CD4-positive, alpha-beta T cell treated with Interleukin-10 for 1 hour (primary cell): ENCODE measurements at places on chromosomes 4 and X.

- peak; percentile 50 for DNase-seq
Measured at GRCh38 chr4:189792924-189793618, 147.6 kb upstream of the FRG1 start.

DNA sequence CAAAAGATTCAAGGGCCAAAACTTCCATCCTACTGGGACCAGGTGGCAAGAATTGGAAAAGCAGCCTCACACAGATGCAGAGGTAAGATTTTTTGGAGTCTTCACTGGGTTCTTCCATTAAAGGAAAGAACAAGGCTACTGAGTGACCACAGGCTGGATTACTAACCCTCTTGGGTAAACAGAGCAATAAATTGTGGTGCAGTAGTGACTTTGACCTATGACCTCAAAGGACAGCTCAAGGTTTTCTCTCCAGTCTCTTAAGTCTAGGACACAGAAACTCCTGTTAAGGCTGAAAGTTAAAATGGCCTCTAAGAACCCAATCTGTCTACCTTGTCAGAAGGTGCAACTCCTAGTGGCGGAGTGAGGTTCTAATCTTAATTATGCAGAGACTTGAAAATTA lies 464.9 kb downstream of the SMARCA1 start:
- no peak for DNase-seq

GRCh38 chrX:78923198-78924015 lies 21.8 kb upstream of the P2RY10 start:
- DNase-seq = no peak

- DNase-seq = no peak
Measured at GRCh38 chr4:7339751-7340552, 94.8 kb downstream of the PSAPL1 start.

- no peak for DNase-seq
Measured at GRCh38 chr4:123600987-123601904, 204.7 kb downstream of the SPRY1 start.

GRCh38 chr4:176150356-176150682 lies 45.1 kb downstream of the SPATA4 start:
- peak; percentile 2 for DNase-seq

GRCh38 chrX:67784712-67785111 lies 240.9 kb downstream of the AR start:
- DNase-seq = no peak

GRCh38 chr4:72016011-72016410 lies 15.8 kb upstream of the NPFFR2 start:
- DNase-seq = no peak

GRCh38 chr4:82469791-82470345 lies 39.5 kb downstream of the ENOPH1 start:
- no peak for DNase-seq

- no peak for DNase-seq
Measured at GRCh38 chr4:145387079-145387478, 94.6 kb upstream of the SMAD1 start.

GRCh38 chrX:70033348-70034051 lies 16.2 kb downstream of the AWAT2 start:
- DNase-seq = peak; percentile 14

- DNase-seq = no peak
Measured at GRCh38 chrX:136021903-136022302, 36.7 kb downstream of the SLC9A6 start.

- DNase-seq = no peak
Measured at GRCh38 chr4:118997601-118998000, 108.9 kb downstream of the SYNPO2 start.

DNA sequence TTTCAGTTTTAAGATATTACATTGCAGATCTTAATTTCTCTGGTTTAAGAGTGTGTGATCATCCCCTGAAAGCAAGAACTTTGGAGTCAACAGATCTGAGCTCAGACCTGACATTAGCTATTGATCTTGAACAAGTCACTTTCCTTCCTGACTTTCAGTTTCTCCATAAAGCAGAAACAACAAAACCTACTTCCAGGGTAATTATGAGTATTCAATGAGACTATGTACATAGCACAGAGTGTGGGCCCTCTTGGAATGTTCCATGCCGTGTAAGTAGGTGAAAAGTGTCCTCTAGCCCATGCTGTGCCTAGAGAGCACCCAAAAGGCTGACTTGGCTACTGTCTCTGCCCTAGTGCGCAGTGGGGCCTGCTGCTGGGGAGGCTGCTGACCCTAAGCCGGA lies 188.0 kb upstream of the RPL34 start:
- peak; percentile 3 for DNase-seq

DNA sequence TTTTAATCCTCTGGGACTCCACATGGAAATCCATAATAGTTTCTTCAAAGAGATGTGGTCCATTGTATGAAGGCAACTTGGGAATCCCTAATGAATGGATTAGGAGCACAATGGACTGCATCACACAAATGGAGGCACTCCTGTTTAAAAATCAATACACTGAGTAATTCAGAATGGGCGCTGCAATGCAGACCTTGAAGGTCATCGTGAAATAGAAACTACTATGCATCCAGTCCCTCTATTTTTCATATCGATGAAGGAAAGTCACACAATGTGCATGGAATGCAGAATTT lies 98.8 kb upstream of the EGFL6 start:
- no peak for DNase-seq

DNA sequence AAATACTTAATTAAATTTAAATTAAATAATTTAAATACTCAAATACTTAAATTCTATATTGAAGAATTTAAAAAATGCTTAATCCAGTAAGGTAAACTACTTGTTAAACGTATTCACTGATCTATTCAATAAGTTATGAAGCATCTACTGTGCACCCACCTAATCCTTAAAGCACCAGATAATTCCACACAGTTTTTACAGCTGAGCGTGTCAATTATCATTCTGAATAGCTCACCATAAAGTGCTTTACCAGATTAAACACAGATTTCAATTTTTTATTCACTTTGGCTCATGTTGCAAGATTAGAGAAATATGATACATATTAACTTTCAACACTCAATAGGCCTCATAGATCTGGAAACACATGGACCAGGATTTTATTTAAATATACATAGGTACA lies 79.2 kb upstream of the DDIT4L start:
- no peak for DNase-seq

- no peak for DNase-seq
Measured at GRCh38 chr4:135605076-135605475, 1403.5 kb upstream of the PABPC4L start.

DNA sequence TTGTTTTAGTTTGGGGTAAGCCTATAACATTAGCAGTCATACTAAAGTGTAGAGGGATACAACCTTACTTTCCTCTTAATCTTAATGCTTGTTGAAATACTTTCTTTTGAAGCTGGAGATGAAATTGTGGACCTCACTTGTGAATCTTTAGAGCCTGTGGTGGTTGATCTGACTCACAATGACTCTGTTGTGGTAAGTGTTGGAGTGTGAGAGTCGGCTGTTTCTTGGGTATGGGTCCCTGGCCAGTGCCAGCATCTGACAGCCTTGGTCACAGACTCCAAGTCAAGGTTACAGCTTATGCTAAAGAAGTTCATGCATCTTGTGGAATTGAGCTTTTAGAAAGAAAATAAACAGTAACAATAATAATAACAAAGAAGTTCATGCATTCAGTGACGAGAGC lies 31.6 kb downstream of the RNF4 start:
- DNase-seq = no peak

DNA sequence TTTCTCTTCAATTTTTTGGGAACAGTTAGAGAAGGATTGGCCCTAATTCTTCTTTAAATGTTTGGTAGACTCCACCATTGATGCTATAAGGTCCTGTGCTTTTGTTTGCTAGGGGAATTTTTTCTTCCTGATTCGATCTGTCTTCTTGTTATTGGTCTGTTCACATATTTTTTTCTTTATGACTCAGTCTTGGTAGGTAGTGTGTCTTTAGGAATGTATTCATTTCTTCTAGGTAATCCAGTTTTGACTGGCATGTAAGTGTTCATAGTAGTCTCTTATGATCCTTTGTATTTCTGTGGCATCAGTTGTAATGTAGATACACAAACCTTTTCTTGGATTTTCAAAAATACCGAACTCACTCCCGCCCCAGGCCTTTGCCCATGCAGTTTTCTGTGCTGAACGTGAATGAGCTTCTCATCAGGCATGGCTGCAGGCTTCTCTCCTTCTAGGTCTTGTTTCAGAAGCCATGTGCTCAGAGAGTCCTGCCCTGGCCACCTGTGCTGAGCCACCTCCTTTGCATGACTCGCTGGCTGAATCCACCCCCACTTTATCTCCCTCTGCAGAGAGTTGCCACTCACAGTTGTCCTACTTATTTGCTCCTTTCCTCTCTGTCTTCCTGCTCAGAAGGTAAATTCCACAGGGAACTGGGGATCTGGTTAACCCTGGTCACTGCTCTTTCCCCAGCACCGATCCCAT lies 67.0 kb downstream of the STK32B start:
- DNase-seq = no peak

GRCh38 chr4:13481569-13481968 lies 2.6 kb downstream of the RAB28 start:
- DNase-seq = no peak

DNA sequence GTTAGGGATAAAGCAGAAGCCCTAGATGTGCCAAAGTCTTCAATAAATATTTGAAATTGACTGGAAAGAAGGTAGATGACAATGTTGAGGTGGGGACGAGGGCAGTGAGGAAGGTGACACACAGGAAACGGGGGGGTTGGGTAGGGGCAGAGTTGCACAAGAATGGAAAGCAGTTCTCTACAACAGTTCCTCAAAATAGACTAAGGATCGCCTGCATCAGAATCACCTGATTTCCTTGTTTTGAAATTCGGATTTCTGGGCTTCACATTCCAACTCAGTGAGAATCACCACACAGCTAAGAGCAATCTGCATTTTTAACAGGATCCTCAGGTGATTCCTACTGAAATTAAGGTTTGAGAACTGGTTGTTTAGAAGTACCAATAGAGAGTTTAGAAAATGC lies 70.6 kb downstream of the ARFIP1 start:
- DNase-seq = peak; percentile 26

GRCh38 chrX:63466690-63467089 lies 115.6 kb upstream of the SPIN4 start:
- DNase-seq = no peak

- DNase-seq = no peak
Measured at GRCh38 chrX:37776987-37777325, 2.9 kb upstream of the CYBB start.

- peak; percentile 87 for DNase-seq
Measured at GRCh38 chr4:15756361-15756861, 21.7 kb upstream of the CD38 start.

GRCh38 chr4:127006446-127006877 lies 626.3 kb upstream of the INTU start:
- DNase-seq = no peak

GRCh38 chr4:20181926-20182325 lies 69.8 kb upstream of the SLIT2 start:
- DNase-seq = no peak

DNA sequence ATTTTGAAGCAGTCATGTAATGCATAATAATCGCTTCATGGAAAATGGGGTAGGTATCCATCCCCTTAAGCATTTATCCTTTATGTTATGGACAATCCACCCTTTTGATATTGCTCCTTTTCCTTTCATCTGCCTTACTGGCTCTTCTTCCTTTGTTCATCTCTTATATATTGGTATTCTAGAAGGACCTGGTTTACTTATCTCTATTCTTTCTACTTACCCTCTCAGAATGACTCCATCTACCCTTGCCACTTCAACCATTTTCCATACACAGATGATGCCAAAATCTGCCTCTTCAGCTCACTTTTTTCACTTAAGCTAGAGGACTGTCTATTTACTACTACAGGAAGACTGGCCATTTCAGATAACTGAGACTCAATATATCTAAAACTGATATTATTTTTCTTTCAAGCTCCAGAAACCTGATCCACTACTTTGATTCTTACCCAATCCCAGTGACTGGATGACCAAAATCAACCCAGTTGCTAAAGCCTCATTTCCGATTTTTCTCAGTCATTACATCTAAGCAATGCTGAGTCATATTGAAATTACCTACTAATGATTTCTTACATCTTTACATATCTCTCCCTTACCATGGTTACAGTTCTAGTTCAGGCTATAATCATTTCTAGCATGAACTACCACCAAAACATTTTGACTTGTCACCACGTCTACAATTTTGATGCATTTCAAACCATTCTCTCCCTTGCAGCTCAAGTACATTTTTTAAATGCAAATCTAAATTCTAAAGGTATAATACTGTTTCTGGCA lies 93.7 kb downstream of the FAAH2 start:
- no peak for DNase-seq

DNA sequence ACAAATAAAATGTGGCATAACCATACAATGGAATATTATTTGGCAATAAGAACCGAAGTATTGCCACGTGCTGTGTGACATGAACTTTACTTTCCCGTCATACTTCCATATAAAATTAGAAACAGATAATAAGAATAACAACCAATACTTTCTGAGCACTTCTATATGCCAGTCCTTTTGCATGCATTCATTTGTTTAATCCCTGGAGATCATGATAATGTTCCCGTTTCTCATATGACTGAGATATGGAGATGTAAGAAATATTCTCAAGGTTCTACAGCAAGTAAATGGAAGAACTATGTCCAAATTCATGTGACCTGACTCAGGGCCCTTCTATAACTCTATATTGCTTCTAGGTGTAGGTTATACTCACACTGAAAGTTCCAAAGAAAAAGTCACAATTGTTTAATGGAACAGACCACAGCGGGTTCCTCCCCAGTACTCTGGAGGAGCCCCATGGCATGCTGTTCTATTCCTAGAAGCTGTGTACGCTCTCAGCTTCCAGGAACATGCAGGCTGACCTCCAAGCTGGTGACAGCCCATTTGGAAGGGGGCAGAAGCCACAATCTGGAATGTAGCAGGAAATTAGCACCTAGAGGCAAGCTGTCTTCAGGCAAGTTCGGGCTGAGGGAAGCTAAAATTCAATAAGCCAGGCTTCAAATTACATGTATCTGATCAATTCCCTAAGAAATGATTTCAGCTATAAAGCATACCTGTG lies 31.5 kb downstream of the QDPR start:
- DNase-seq = no peak

DNA sequence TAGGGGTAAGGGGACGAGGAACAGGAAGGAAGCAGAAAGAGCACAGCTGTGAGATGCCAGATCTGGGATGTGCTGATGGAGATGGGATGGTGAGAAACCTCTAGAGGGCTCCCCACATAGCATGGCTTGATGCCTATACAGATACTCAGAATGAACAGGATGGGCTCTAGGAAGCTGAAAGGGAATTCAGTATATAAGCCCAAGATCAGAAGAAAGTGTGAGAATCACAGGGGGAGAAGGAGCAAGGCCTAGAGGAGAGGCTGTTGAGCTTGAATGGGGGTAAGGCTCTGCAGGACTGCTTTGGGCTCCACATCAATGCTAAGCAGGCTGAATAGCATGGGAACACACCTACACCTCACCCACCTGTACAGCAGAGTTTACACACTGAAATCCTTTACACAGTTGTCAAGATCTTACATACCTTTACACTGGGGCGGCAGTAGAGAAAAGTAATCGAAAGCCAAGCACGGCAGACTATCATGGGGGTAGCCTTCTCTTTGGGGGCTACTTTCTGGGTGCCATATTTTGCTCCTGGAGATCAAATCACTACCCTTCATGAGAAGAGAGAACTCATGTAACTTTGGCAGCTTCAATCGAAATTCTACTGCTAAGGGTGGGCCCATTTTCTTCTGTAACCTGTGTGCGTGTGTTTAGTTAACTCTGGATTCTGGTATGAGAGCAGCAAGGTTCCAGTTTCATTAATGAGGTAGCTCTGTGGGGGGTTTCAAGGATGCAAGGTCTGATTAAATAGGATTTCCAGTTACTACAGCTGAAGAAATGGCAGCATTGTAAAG lies 30.6 kb downstream of the HOPX start:
- DNase-seq = no peak

- DNase-seq = peak; percentile 33
Measured at GRCh38 chrX:41559235-41560052, 112.3 kb downstream of the NYX start.

- DNase-seq = no peak
Measured at GRCh38 chr4:39825090-39825489, 127.2 kb downstream of the UBE2K start.

GRCh38 chr4:48908687-48909086 lies 2.1 kb upstream of the OCIAD2 start:
- no peak for DNase-seq
